Calu3 (cell line): ENCODE measurements at places on chromosomes 5 and 9. TPM values are rescaled to one million over a fixed set of nuclear protein-coding genes. Genes with fewer than 3 reads are reported as not detected.

GRCh38 chr9:116654059-116654355 lies 33.1 kb upstream of the TRIM32 start:
- H3K36me3 ChIP-seq = no peaks in the 10 kb centered on the region
- DNase-seq = no peak
- no peaks in the 10 kb centered on the region for H3K27me3 ChIP-seq

The NDOR1 gene
- total RNA-seq = 26.4 and 27.7 TPM in 2 replicates

GRCh38 chr9:93390953-93391515 lies 60.5 kb upstream of the FAM120A start:
- no peak overlapping the region for H3K4me3 ChIP-seq
- H3K36me3 ChIP-seq = no peaks in the 10 kb centered on the region
- H3K27me3 ChIP-seq = no peaks in the 10 kb centered on the region

The HTR1A gene
- total RNA-seq = not detected in 2 replicates

GRCh38 chr5:26942481-26942880 lies 95.9 kb downstream of the CDH9 start:
- H3K4me3 ChIP-seq = no peak overlapping the region
- H3K27ac ChIP-seq = no peak overlapping the region
- no peaks in the 10 kb centered on the region for H3K27me3 ChIP-seq
- no peaks in the 10 kb centered on the region for H3K36me3 ChIP-seq
- DNase-seq = no peak

GRCh38 chr9:120485788-120486187 lies 94.2 kb downstream of the CDK5RAP2 start:
- H3K4me1 ChIP-seq = no peaks in the 10 kb centered on the region
- H3K27me3 ChIP-seq = no peaks in the 10 kb centered on the region
- H3K36me3 ChIP-seq = peaks cover 9% of the 10 kb centered on the region
- no peak overlapping the region for H3K4me3 ChIP-seq

The IFNA2 gene
- total RNA-seq = not detected in 2 replicates
